ENCODE measurements at places on chromosomes 5 and 9. TPM values are rescaled to one million over a fixed set of nuclear protein-coding genes. Genes with fewer than 3 reads are reported as not detected.

The HRCT1 gene
- total RNA-seq = 65.0 TPM

The GPR150 gene
- total RNA-seq = 0.52 TPM

The NTNG2 gene
- 0.59 TPM for total RNA-seq

The TAL2 gene
- total RNA-seq = not detected

The LHX2 gene
- not detected for total RNA-seq

The PLCXD3 gene
- 0.47 TPM for total RNA-seq

The MSX2 gene
- total RNA-seq = 0.88 TPM
